ENCODE measurements at places on chromosomes 13 and 19.

DNA sequence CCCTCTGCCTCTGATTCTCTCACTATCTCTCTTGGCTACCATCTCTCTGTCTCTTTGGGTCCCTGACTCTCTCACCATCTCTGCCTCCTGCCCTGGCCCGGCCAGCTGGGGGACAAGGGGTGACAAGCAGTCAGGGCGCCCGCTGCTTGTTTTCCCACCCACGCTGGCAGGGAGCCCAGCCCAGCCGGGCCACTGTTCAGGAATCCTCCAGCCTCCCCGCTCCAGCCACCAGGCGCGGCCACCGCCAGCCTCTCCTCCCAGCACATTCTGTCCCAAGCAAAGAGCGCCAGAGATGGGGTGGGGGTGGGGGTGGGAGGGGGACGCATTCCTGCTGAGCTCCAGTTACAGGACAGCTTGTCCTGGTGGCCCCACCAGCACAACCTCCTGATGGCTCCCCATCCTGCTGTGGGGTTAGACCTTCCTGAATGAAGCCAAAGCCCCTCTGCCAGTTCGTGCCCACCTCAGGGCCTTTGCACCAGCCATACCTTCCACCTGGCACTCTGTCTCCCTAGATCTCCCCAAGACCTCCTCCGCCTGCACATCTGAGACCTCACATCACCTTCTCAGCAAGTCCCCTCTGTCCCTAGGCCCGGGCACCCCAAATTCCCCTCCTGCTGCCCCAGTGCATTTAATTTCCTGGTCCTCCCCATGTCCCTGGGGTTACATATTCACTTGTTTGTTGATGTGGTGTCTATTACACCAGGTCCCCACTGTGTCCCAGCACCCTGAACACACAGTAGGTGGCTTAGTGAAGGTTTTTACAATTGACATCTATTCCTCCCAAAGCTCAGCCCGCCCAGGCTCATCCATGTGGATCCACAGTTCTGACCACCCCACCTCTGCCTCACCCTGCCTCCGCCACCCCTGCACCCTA, 12.5 kb downstream of the ARRDC2 start:
- no peak for DNase-seq

- DNase-seq = peak; percentile 90
These were observed 2.1 kb downstream of the TGFB1 start for GRCh38 chr19:41351339-41352245.

DNA sequence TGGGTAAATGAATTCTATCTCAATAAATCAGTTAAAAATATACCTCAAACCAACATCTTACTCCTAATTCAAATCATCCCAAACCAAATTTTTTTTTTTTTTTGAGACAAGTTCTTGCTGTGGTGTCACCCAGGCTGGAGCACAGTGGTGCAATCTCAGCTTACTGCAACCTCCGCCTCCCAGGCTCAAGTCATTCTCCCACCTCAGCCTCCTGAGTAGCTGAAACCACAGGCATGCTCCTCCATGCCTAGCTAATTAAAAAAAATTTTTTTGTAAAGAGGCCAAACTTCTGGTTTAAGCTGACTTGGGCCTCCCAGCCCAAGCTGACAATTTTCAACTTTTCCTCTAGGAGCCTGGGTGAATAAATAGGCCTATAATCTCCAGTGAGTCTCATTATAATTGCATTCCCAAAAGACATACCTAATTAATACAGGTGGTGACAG, 22.1 kb upstream of the OLFM2 start:
- no peak for DNase-seq

DNA sequence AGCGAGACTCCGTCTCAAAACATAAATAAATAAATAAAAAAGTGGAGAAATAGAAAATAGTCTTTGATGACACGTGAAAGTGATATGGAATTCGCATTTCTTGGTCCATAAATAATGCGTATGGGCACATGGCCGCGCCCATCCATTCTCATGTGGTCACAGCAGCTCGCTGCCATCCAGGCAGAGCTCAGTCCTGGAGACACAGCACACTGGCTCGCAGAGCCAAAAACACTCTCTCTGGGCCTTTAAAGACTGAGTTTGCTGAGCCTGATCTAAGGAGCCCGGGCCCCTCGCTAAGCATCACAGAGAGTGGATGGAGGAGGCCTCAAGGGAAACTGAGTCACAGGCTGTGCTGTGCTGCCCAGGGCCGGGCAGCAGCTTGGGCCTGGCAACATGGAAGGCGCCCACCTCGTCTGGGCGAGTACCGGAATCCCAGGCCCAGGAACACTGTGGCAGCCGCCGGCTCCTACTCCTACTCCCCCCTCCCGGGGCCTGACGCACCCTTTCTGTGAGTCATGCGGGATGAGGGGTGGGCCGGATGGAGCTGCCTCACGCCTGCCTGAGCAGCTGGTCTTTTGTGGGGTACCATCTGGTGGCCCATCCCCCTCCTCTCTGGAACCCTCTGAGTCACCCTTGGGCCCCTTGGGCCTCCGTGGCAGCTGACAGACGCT, 28.9 kb upstream of the CACTIN start:
- DNase-seq = peak; percentile 58

Measured in hematopoietic multipotent progenitor cell (in vitro differentiated cells).